Activated T-cell treated with anti-CD3 and anti-CD28 coated beads for 1 hour (primary cell): ENCODE measurements at places on chromosomes 4 and X.
A peak's percentile ranks its signal among the peaks of the same experiment; 100 is the strongest.

DNA sequence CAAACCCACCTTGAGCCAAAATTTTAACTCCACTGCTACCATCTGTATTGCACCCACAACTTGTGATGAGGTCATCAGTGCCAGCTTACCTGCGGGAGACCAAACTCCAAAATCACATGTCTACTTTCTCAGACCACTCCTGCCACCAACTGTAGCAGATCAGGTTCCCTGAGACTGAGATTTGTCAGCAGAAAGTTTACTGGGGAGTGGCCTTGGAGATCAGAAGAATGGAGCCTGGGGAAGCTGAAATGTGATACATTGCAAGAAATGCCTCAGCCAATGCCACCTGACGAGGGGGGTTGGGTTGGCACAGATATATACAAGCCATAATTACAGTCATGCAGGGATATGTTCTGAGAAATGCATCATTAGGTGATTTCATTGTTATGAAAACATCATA lies 19.1 kb downstream of the HAUS3 start:
- DNase-seq: no peak

DNA sequence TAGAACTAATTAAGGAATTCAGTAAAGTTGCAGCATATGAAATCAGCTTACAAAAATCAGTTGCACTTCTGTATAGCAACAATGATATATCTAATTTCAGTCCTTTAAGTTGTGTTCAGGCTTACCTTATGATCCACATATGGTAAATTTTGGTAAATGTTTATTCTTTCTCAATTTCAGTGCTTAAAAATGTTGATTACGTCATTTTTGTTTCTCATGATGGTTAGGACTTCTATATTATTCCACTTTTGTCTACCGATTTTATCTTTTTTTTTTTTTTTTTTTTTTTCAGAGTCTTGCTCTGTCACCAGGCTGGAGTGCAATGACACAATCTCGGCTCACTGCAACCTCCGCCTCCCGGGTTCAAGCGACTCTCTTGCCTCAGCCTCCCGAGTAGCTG lies 40.7 kb upstream of the SLC6A14 start:
- DNase-seq: no peak

- no peak for DNase-seq
Measured at GRCh38 chr4:113026556-113026955, 22.9 kb upstream of the ANK2 start.

GRCh38 chrX:2342874-2343273 lies 157.9 kb downstream of the DHRSX start:
- no peak for DNase-seq

DNA sequence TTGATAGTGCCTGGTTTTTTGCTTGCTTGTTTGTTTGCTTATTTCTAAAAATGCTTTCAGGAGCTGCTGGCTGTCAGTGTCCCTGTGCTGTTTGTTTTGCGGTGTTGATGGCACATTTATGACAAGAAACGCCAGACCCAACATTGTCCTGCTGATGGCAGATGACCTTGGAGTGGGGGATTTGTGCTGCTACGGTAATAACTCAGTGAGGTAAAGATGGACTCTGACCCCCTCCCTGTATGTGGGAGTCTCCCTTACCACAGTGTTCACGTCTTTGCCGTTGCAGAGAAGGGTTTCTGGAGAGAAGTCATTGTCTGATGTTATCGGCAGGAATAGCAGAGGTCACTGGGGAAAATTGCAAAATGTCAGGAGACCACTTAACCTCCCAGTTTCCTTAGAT lies at the start of gene ARSH:
ARSH (plus strand) TSS at position 52 of the 400 bp plus-strand sequence; CDS start at position 119, 67 bp downstream.
- no peak for DNase-seq

DNA sequence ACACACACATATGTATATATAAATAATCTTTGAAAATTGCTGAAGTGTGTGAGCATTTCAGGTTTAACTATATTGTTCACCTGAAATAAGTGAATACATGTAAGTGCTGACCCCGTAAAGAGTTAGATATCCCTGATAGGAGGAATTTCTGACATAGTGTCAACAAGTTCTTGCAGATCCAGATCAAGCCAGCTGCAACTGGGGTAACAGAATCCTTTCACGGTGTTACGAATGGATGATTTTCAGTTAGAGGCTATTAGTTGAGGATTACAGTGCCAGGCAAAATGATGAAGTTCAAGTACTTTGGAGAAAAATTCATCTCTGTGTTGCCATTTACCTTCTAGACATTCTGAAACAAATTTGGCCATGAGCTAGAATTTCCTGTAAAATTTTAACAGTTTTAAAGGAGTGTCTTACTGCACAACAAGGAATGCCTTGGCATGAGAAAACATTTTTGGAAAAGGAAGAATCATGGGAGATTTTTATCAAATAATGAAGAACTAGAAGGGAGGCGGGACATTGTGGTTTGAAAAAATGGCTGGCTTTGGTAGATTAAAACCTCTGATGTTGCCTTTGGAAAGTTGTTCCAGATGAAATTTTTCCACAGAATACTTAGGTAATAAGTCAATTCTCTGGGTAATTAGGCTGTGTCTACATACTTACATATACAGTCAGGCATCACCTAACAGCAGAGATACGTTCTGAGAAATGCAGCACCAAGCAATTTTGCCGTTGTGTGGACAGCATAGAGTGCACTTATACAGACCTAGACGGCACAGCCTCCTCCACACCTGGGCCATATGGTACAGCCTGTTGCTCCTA lies 84.4 kb upstream of the FAT1 start:
- no peak for DNase-seq

DNA sequence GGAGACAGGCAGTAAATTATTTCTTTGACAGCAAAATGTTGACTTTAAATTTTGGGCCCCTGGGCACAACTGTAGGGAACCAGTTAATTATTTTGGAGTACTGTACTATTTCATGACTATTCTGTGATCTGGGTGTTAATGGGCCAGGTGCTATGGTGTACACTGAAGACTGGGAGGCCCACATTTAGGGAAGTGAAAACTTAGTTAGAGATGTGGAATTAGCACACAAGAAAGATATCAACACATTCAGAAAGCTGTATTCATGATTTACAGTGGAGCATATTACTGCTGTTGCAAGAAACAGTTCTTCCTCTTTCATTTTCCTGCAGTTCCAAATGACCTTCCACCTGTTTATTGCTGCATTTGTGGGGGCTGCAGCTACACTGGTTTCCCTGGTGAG lies 12.4 kb downstream of the PLP1 start:
- DNase-seq: no peak

DNA sequence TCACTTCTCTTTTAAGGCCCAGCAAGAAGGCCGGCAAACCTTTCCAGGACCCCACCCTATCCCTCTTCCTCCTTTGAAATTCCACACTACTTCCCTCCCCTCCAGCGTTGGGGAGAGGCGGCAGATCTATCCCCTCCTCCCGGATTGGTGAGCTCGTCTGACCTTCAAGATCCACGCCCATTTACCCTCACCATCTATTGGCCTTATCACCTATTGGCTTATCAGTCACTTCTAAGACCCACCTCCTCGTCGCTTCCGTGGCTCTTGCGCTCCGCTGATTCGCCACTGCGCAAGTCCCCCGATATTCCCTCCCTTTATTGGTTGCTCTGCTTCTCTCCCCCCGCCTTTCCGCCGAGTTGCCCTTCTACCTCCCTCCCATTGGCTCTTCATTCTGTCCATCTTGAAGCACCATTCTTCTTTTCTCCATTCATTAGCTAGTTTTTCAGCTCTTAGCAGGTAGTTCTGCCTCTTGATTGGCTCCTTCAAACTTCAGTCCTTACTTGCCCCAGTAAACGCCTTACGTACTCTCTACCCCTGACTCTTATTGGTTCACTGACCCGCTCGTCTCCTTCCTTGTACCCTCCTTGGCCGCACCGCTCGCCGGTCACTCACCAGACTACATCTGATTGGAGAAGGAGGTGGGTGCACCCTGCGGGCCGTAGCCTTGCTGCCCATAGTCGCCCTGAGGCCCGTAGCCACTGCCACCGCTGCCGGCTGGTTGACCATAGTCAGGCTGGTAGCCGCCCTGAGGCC lies 4.8 kb upstream of the PRICKLE3 start:
- DNase-seq: peak; percentile 58

- DNase-seq: no peak
Measured at GRCh38 chr4:101345271-101345595, 2.1 kb downstream of the PPP3CA start.

- DNase-seq: no peak
Measured at GRCh38 chrX:1492421-1493012, 39.8 kb upstream of the ASMTL start.

DNA sequence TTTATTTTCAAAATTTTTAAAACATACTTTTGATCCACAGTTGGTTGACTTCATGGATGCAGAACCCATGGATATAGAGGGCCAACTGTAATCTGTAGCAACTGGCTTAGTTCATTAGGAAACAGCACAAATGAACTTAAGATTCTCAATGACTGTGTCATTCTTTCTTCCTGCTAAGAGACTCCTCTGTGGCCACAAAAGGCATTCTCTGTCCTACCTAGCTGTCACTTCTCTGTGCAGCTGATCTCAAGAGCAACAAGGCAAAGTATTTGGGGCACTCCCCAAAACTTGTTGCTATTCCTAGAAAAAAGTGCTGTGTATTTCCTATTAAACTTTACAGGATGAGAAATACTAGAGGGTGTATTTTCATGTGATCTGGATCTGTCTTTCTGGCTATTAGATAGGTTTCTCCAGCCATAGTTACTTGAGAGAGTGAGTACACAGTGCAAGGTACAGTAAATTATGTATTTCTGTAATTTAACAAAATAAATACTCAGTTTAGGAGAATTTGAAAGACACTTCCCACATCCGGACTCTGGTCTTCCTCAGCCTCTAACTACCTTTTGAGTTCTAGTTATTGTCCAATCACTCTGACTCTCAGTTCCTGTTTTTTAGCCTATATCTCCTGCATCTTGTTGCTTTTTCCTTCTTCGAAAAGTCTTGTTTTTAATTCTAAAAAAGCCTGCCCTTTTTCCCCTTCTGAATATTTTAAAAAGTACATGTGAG lies 21.8 kb downstream of the TLR2 start:
- DNase-seq: no peak

DNA sequence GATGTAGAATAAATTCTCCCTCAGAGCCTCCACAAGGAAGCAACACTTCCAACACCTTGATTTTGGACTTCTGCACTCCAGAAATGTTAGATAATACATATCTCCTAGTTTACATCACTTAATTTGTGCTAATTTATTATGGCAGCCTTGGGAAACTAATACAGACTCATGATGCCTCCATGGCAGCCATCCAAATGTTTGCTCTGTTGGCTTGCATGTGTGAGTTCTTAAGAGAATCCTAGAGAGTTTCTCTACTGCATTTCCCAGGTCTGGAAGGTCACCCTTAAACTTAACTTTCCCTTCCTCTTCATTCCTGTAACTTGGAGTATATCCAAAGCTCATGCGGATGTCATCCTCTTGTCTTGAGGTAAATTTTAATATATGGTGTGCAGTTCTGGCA lies 956.1 kb downstream of the ADGRL3 start:
- no peak for DNase-seq

DNA sequence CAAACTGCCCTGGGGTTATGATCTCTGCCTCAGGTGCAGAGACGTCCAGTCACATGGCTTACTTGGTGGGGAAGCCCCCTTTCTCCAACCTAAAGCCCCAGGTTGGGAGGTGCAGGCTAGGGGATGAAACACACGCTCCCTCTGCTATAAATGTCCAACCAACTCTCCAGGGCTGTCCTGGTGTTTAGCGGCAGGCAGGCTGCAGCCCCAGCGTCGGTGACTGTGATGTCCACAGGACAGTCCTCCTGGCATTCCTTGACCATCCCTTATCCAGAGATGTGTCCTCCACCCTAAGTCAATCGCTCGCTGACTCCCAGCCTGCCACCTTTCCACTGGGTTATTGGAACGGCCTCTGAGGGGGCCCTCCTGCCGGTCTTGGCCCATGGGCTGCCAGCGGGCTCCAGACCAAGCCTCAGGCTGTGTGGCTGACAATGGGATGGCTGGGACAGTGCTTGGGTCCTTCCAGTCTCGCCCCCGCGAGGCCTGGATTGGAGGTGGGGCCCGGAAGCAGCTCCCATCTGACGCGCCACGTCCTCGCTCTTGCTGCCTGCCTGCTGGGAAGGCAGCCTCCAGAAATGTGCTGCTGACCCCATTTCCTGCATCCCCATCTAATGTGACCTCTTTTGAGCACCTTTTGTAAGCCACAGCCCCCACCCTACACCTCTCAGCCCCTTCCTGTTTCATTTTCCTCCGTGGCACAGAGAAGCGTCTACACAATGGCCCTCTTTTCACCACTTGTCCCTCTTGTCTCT lies 60.8 kb upstream of the ADRA2C start:
- no peak for DNase-seq

- DNase-seq: no peak
Measured at GRCh38 chr4:98688411-98689290, 30.2 kb upstream of the TSPAN5 start.

GRCh38 chr4:172011196-172011595 lies 198.0 kb downstream of the GALNTL6 start:
- no peak for DNase-seq

GRCh38 chr4:48483006-48483776 lies at the start of gene SLC10A4:
Gene SLC10A4, plus strand, starts transcription at chr4:48483343. Its CDS starts 219 bp downstream, at chr4:48483562.
- no peak for DNase-seq

DNA sequence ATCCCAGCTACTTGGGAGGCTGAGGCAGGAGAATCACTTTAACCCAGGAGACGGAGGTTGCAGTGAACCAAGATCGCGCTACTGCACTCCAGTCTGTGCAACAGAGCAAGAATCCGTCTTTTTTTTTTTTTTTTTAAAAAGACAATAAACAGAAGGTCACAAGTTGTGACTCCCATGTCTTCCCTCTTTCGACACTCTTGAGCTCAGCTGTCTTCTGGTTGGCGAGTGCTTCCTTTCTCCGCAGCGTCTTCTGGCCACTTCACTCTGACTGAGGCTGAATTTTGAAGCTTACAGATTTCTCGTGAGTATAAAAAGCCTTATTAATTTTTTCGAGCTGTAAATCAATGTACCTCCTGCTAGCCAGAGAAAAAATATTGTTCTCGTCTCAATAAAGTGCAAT lies 124.9 kb downstream of the STOX2 start:
- no peak for DNase-seq

DNA sequence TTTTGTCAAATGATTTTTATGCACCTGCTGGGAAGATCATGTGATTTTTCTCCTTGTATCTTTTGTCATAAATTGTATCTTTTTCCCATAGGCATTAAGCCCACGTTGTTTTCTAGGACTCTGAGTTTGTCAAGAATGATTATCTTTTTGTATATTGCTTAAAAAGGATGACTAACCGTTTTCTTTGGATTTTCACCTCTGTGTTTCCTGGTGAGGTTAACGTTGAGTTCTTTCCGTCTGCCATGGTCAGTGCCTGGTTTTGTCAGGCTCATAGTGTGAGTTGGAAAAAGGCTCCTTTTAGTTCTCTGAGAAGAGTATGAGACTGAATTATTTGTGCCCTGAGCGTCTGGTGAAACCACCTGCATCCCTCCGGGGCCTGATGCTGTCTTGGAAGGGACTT lies 21.9 kb downstream of the PCGF3 start:
- no peak for DNase-seq
